ENCODE measurements at places on chromosomes 1 and 21.

DNA sequence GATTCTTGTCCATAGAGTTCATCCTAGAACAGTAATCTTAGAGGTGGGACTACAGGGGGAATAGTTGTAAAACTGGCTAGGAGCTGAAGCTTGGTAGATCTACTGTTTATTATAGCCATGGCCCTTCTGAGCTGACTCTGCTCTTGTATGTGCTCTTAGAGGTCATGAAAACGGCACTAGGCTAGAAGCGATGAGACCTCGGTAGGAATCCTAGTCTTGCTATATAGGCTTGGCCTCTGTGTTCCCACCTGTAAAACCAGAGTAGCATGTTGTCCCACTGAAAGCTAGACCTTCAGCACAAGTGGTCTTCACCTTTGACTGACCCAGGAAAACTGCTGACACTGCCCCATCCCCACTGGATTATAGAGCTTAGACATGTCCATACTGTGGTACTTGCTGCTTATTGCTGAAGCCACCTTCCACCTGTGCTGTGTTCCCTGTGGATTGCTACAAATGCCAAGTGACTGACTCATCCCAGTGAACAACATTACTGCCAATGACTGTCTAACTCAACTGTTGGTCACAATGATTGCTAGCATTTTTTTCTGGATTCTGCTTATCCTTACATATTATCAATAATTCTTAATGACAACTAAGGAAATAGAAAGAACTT is 23.0 kb upstream of the PIGC start:
- no peak for DNase-seq

GRCh38 chr1:172895050-172895460 is 155.7 kb downstream of the TNFSF18 start:
- no peak for DNase-seq

- no peak for DNase-seq
Observed at GRCh38 chr1:183841950-183842794, 37.3 kb downstream of the RGL1 start.

DNA sequence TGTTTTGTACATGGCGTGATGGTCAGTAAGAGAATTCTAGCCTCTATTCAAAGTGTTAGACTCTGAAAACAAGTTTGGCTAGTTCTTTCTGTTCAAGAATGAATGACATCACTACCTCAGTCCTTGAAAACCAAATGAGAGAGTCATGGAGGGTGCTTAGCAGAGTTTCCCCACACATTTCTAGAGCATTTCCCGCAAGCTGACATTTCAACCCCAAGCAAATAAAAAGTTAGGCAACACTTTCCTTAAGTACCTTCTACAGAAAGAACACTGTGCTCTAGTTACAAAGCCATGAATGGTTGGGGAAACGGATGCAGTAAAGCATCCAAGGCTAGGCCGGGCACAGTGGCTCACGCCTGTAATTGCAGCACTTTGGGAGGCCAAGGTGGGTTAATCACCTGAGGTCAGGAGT is 47.9 kb upstream of the SLC44A3 start:
- no peak for DNase-seq

GRCh38 chr1:160354388-160354985 is 11.3 kb downstream of the NCSTN start:
- no peak for DNase-seq

DNA sequence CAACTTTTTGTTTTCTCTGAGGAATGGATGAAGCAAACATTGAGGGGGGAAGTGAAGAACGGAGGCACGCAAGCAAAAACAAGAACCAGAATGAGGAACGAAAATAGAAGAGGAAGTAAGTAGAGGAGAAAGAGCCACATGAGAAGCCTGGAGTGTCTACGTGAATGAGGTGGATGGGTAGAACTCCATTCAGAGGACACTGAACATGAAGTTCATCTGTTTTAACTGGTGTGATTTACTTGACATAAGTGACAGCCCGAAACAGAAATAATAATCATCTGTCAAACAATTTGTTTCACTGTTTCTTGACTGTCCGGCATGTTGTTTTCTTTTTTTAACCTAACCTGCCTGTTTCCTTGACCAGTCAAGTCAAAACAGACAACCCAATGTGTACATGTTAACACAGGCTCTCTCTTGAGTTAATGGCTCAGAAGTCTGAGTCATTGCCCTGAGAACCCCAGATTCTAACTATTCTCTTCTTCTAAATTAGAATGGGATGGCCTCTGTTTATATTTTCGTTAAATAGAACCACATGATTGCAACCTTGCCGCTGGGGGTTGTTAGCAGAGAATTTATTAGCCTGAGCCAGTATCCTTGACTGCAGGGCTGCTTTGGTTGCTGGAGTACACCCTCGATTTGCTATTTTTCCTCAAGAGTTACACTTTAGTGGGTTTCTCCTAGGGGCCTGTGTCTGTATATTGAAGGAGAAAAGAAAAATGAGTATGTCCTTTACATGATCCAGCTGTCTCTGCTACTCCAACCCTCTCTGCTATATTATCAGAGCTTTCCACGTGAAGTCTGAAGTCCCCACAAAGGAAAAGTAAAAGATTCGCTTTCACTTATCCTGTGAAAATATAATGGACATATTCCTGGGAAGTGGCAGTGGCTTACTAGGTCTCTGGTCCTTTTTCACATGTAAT is 151.7 kb downstream of the ZC3H11B start:
- no peak for DNase-seq

- DNase-seq: no peak
Observed at GRCh38 chr1:44621841-44622286, 52.4 kb downstream of the TMEM53 start.

GRCh38 chr1:1963570-1963969 is 40.0 kb downstream of the CFAP74 start:
- DNase-seq: no peak

DNA sequence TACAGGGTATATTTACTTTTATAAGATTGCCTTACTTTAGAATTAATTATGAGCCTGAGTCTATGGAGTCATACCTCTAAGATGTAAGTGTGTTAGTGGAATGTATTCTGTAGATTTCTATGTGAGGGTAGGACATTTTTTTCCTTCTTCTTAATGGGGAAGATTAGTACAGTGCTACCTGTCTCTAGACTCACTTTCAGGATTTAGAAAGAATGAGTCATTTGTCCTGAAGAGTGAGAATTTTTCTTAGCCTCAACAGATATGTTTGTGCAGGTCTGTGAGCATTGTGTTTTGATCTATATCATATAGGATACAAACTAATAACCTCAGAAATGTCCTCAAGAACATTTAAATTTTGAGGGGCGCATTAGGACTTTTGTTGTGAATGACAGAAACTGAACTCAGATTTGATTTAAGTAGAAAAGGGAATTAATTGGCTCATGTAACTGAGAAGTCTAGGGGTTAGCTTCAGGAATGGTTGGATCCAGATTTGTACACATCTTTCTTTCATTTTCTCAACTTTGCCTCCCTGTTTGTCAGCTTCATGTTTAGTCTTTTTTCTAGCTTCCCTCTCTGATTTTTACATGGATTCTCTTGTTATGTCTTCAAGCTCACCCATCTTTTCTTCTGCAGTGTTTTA is 45.3 kb downstream of the TTC3 start:
- no peak for DNase-seq

GRCh38 chr1:216833509-216833908 is 110.3 kb upstream of the ESRRG start:
- no peak for DNase-seq

GRCh38 chr1:231072041-231072440 is 32.0 kb upstream of the FAM89A start:
- DNase-seq: no peak
